8988T (cell line): ENCODE measurements at places on chromosomes 1 and 21.

GRCh38 chr1:160640359-160641123, 6.3 kb downstream of the SLAMF1 start:
- no peak for DNase-seq

DNA sequence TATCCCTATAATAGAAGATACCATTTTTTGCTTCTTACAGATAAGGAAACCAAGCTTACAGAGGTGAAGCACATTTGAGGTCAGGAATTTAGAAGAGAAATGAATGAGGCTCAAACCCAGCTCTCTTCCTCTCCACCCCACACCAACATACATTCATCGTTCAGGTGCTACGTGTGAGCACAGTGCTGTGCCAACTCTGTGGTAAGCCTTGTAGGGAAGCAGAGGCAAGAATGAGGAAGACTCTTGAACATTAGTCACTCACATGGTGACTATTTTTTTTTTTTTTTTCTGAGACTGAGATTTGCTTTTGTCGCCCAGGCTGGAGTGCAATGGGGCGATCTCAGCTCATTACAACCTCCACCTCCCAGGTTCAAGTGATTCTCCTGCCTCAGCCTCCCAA, 314.0 kb downstream of the NTNG1 start:
- no peak for DNase-seq

GRCh38 chr1:54415533-54415932, 9.3 kb upstream of the SSBP3 start:
- DNase-seq = no peak

- DNase-seq = no peak
Measured at GRCh38 chr1:14267991-14268390, 330.5 kb upstream of the KAZN start.

DNA sequence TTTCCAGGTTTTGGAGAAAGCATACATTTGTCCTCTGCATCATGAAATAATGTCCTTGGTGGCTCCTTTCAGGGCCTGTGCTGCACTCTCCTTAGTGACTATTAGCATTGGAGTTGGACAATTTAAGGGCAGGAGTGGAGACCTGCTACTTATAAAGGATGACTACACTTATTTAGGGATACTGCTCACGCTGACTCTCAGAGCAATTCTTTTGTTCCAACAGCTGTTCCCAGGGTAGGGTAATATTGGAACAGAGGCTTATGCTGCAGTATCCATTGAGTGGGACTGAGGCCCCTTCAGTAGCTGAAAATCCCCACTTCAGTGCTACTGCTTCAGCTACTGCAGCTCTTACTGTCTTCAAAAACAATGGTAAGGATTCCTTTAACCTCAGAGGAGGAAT, 84.6 kb downstream of the GPR88 start:
- no peak for DNase-seq

- no peak for DNase-seq
Measured at GRCh38 chr21:19776076-19776475, 1222.1 kb upstream of the NCAM2 start.

DNA sequence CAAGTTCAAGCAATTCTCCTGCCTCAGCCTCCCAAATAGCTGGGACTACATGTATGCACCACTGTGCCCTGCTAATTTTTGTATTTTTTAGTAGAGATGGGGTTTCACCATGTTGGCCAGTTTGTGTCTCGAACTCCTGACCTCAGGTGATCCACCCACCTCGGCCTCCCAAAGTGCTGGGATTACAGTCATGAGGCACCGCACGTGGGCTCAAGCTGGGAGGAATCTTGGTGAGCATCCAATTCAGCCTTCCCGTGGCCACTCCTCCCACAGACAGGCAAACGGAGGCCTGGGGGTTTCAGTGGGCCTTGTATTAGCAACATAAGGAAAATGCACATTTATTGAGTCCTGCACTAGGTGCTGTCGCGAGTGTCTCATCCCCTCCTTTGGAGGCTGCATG, 24.5 kb upstream of the VWA5B1 start:
- no peak for DNase-seq

- no peak for DNase-seq
Measured at GRCh38 chr1:153567621-153568366, 2.1 kb upstream of the S100A2 start.

GRCh38 chr1:145828367-145829026, 4.5 kb downstream of the POLR3C start:
- DNase-seq = no peak

GRCh38 chr21:46202592-46203202, 18.4 kb upstream of the SPATC1L start:
- no peak for DNase-seq

- DNase-seq = no peak
Measured at GRCh38 chr1:60665311-60665710, 417.1 kb upstream of the NFIA start.

GRCh38 chr1:184424157-184424556, 37.3 kb downstream of the C1orf21 start:
- DNase-seq = no peak

DNA sequence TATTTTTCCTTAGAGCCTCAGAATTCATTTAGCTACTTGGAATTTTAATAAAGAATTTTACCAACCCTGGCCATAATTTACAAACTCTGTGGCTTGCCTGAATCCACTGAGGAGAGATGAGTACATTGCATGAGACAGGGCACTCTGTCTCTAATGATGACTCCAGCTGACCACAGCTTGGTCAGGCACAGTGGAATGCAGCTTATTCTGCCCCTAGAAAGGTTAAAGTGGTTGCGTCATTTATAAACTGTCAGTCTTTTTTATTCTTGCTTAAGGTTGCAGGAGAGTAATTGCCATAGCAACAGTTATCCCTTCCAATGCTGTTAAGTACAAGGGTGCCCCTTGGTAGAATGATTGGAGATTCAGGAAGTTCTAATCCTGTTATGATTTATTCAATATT, 28.3 kb downstream of the PDE4B start:
- DNase-seq = no peak

DNA sequence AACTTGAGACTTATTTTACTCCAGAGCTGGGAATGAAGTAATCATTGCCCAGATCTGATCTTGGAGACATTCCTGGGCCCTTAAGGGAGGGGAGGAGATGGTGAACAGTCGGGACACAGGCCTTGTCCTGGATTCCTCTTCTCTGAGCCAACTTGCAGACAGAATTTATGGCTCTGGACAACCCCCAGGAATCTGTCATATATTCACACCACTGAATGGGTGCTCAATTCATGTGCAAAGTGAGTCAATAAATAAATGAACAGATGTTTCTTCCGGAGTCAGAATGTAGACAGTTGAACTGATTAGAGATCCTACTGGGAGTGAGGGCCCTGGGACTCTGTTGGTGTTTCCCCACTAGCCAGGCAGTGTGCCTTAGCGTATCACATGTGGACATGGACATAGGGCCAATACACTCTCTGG, 2.6 kb downstream of the TUFT1 start:
- no peak for DNase-seq

- no peak for DNase-seq
Measured at GRCh38 chr1:118958937-118959631, 29.1 kb downstream of the TBX15 start.

DNA sequence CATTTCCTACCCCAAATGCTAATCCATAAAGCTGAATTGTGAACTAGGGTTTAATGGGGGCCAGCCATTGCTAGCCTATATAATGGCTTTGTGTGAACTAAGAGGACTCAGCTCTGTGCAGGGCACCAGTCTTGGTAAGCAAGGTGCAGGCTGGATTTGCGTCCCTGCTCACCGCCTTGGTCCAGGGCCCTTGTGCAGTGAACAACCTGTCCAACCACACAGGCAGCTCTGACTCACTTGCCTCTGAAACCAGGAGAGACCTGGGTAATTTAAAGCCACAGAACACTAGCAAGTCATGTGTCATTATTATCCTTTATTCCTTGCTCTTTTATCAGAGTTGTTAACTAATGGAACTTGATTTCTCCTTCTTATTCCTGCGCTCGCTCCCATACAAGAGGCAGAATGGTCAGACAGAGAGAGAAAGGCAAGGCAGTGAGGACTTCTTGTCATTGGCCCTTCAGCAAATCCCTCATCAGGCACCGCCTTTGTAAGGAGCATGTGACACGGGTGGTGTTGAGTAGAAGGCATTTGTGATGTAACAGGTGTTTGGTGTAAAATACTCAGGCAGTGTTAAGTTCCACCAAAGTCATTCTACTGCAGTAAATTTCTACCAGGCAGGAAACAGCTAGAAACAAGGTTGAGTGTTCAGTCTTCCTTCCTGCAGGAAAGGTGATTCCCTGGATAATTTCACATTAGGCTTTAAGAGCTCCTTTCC, 67.3 kb upstream of the OLIG2 start:
- DNase-seq = no peak

DNA sequence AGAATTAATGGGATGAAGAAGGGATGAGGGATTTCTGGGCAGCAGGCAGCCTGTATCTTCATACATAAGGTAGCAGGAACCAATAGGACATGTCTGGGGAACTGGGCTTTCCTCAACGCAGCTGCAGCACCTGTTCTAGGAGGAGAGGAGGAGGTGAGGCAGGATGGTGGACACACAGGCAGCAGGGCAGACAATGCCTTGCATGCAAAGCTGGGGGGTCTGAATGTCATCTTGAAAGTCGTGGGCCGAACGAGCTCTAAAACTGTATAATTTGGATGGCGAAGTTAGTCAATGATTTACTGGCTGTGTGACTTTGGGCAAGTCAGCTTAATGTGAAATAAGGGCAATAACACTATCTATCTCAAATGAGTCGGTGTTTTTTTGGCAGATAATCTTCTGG, 124.4 kb downstream of the BEND5 start:
- DNase-seq = no peak

GRCh38 chr1:227260433-227260832, 57.9 kb downstream of the CDC42BPA start:
- no peak for DNase-seq

DNA sequence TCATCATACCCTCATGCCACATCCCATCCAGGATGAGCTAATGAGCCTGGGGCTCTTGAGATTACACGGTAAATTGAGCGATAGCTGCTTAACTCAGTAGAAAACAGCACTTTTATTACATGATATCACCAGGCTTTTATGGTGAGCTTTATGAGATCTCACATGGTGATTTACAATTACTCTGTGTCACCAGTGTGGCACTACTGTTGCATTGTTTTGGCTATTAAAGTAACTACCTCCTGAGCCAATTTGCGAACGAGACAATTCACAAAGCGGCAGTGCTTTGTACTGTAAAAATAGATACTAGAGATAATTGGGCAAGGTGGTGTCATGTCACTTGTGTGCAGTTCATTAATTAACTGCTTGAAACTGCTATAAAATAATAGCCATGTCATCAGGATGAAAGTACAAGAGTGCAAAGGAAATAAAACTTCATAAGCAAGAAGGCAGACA, 767.7 kb upstream of the ADGRL2 start:
- DNase-seq = no peak

- DNase-seq = no peak
Measured at GRCh38 chr1:163928069-163928468, 606.3 kb downstream of the NUF2 start.

DNA sequence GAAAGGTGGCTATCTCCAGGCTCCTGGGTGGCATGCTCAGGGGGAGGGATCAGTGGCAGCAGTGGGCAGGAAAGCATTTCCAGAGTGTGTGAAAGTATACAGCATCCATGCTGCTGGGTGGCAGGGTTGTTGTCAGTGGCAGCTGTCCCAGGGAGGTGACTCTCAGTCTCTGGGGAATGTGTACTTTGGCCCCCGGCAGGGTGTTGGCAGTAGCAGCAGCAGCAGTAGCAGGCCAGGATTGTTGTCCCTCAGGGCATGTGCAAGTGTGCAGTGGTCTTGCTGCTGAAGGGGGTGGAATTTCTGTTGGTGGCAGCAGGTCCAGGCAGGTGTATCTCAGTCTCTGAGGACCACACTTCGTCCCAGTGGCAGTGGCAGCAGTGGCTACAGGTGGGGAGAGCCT, 71.7 kb upstream of the GUCA2B start:
- DNase-seq = no peak

DNA sequence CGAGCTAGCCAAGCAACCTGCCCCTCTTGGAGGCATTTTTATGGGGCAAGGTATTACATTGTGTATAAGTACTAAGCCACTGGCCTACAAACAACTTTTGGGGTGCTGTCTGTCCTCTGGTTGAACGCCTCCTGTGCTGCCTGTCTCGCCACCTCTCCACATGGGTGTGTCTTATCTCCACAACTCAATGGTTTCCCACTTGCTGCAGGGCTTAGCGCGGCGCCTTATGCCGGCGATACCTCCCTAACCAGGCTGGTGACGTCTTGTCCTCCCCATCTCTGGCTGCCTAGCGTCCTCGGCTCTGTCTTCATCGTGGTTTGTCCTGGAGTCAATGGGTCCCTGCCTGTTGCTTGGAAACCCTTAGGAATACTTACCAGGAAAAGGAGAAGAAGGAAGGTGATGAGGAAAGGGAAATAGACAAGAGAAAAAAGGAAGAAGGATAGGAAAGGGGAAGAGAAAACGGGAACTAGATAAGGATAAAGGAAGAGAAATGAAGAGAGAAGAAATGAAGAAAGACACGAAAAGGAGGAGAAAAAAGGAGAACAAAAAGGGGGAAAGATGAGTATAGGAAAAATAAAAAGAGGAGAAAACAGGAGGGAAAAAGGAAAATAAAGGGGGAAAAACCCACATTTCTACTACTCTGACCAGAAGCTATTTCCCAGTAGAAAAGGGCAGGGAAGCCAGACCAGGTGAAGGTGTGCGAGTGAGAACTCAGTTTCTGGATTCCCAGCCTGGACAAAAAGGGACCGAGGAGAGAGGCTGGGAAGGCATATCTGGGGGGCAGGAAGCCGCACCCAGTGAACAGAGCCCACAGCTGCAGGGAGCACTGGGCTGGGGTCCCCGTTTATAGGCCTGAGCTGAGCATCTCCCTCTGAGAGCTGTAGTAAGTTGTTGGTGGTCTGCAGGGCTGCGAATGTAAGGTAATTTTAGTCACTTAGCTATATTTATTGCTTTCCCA, 86.2 kb downstream of the CLIC6 start:
- DNase-seq = no peak

DNA sequence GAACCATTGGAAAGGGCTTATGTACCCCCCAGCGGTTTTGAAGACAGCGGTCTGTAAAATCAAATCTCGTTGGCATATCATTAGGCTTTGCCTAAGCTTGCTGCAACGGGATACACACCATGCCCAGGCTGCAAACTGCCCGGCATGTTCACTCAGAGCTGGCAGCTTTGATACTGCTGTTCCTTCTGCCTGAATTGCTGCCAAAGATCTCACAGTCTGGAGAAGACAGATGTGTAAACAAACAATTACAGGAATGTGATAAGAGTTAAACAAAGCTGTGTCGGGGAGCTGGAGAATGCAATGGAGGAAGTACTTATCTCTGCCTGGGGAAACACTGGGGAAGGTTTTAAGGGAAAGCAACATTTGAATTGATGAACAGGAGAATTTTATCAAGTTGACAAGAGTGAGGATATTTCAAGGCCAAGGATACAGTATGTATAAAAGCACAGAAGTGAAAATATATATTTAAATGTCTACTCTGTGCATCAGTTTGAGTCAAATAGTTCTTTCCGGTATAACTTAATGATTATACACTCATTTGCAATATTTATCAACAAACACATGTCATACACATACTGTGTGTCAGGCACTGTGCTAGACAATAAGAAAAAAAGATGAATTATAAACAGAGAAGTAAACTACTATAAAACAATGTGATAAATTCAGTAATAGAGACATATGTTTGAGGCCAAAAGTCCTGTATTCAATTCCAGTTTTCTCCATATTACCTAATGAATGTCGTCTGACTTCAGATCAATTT, 29.9 kb downstream of the CHML start:
- no peak for DNase-seq

GRCh38 chr21:27572696-27573095, 605.8 kb upstream of the ADAMTS5 start:
- DNase-seq = no peak

- DNase-seq = no peak
Measured at GRCh38 chr1:162681122-162681436, 48.8 kb downstream of the DDR2 start.

- no peak for DNase-seq
Measured at GRCh38 chr1:15390667-15391066, 19.0 kb upstream of the EFHD2 start.
